ENCODE measurements at places on chromosomes 7 and 10.
A peak's percentile ranks its signal among the peaks of the same experiment; 100 is the strongest.

- no peak for DNase-seq
These were observed 53.2 kb downstream of the A1CF start for GRCh38 chr10:50832171-50832751.

- DNase-seq: no peak
These were observed 312.4 kb upstream of the AUTS2 start for GRCh38 chr7:69285854-69286253.

- DNase-seq: no peak
These were observed 419.5 kb downstream of the PHTF2 start for GRCh38 chr7:78218051-78218450.

- DNase-seq: no peak
These were observed 201.9 kb downstream of the DNAJC1 start for GRCh38 chr10:21801609-21802008.

GRCh38 chr10:29496341-29497162, 138.2 kb downstream of the SVIL start:
- DNase-seq: peak; percentile 67

- DNase-seq: no peak
These were observed 22.6 kb upstream of the MTURN start for GRCh38 chr7:30112103-30112713.

Data from activated naive CD8-positive, alpha-beta T cell treated with anti-CD3 and anti-CD28 coated beads for 36 hours (primary cell).